ENCODE measurements at places on chromosomes 2 and 18.

DNA sequence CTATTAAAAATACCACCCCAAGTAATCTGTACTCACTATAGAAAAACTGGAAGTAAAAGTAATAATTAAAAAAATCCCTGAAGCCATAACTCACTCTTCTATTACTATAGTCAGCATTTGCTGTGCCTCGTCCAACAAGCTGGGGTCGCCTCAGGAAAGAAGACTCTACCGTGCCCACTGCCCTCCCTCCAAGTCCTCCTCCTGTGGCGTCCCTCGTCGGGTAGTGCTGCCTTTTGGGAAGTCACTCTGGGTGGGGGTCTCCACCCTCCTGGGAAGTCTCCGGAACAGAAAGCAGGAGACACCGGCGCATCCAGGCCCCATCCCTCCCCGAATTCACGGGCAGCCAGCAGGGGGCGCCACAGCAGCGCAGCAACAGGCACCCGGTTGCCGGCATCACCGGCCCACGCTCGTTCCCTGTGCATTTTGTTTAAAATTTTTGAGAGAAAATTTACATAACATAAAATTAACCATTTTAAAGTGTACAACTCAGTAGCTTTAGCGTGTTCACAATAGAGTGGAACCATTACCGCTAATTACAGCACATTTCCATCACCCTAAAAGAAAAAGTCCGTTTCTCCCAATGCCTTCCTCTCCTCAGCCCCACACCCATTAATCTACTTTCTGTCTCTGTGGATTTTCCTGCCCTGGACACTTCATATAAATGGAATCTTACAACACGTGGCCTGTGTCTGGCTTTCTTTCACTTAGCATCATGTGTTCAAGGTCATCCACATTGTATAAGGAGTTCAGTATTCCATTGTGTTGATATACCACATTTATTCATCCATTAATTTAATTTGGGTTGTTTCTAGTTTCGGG, 62.2 kb downstream of the ADNP2 start:
- DNase-seq: peak; percentile 11

- DNase-seq: no peak
Measured at GRCh38 chr2:224014336-224014735, 24.8 kb downstream of the SERPINE2 start.

DNA sequence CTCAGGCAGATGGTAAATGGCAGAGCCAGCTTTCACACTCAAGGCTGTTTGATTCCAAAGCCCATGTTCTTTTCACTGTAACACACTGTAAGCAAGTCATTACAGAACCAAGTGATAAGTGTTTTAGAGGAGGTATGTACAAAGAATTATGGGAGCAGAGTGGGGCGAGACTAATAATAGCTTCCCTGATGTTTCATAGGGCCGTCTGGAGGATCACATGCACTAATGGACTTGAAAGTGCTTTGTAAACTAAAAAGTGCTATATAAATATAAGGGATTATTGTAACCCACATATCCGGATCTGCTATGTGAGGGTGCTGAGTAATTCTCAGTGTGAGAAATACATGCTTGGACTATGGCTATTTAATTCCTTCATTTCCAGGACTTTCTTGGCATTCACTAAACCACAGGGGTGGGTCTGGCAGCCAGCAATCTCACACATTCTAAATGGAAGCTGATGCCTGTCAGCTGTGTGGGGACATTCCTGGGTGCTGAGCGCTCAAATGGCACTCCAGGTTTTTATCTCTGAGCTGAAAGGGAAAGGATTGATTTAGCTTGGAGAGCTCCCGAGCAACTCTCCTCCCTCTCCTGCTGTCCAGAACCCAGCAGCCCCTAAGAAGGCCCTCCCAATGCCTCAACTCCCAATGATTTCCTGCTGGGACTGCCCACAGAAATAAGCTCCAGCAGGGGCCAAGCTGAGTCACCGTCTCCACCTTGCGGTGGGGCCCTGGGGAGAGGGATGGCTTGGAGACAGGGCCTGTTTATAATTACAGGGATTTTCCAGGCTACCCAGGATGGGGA, 222.8 kb downstream of the SOX11 start:
- no peak for DNase-seq

GRCh38 chr2:167438206-167438605, 549.9 kb downstream of the XIRP2 start:
- DNase-seq: no peak

DNA sequence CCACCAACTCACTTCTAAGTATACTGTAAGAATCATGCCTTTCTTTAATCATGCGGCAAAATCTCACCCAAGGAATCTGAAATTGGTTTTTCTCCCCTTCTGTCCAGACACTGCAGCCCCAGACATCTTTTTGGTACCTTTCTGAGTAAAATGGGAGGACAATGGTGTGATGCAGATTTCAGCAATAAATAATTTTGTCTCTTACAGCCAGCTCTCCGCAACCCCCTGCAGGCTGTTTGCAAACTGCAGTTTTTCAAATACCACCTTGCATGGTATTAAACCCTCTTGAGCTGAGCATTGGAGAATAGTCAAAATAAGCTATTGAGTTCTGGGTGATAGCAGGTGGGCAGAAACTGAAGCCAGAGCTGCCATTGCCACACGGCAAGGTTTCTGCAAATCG, 32.2 kb downstream of the GPR39 start:
- no peak for DNase-seq

- no peak for DNase-seq
Measured at GRCh38 chr18:498931-499775, 1.3 kb downstream of the COLEC12 start.

GRCh38 chr18:13539843-13540476, 186.4 kb downstream of the FAM210A start:
- DNase-seq: peak; percentile 46

DNA sequence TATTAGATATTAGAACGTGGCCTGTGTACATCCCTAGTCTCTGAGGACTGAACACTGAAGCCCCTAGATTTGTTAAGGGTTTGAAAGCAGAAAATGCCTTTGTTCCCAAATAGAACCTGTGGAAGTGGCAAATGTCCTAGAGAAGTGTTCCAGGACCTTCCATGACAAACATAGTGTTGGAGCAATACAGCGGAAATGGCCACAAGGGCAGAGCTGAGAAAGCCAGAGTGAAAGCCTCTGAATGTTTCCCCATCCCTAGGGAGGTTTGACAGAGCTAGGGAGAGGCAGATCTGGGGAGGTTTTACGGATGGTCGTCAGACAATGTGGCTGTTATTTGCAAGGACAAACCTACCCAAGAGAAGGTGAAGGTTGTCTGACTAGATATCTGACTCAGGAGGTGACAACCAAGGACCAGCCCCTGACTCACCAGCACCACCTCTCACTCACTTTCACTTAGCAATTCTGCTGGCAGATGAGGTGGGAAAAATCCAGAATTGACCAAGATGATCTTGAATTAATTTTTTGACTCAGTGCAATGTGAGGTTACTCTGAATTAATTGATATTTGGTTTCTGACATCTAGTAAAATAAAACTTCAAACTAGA, 24.1 kb downstream of the RBM43 start:
- no peak for DNase-seq

DNA sequence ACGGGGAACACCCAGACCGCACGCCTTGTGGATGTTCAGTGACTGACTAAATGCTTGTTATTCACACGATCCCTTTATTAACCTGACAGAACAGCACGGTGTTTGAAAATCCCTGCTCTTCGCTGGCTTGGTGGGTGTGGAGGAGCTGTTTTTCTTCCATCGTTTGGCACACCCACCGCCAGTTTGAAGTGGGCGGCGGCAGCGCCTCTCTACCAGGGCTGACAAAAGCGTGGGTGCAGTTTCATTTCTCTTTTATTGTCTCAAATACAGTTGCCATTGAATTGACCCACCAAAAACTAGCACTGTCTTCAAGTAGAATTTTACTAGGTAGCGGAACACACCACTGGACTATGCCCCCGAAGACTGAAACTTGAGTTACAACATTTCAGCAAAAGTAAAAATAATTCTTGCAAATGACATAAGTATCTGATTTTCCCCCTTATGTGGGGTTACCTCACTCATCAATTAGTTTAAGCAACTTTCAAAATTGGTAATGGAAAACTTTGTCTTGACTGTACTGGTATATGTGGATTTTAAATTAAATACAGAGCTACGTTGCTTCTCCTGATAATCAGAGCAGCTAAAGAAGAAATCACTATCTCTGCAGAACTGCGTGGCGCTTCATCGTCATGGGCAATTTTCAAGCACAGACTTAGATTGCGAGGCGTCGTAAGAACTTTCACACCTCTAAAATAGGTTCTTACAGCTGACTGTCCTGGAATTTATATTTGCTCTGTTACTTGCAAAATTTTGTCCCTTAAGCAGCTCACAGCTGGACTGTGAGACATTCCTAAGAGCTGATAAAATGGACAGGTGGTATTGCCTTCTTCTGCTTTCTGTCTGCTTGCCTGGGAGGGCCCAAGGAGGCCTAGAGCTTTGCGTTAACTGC, 60.9 kb downstream of the LDLRAD4 start:
- no peak for DNase-seq

DNA sequence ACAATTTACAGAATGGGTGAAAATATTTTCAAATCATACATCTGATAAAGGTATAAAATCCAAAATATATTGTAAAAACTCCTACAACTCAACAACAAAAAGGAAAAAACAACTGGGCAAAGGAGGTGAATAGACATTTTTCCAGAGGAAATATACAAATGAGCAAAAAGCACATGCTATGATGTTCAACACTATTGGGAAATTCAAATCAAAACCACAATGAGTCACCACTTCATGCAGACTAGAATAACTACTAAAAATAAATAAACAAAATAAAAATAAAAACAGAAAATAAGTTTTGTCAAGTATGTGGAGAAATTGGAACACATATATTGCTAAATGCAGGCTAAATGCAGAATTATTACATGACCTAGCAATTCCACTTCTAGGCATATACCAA, 120.9 kb downstream of the FSIP2 start:
- DNase-seq: no peak

DNA sequence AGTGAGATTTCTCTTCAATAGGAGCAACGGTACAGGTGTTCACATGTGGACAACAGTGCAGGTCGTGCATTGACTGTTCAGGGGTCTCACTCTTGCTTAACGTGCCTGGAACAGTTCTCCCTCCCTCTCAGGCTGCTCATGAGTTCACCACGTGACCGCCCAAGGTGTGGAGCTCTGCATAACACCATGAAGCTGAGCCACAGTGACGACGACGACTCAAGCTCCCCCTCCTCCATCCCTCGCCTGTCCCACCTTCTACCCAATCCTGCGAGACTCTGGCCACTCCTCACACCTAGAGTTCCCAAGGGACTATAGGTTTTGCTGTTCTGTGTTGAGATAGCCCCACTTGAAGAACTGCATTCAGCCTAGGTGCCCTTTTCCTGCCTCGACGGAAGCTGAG, 42.8 kb downstream of the STK25 start:
- no peak for DNase-seq

DNA sequence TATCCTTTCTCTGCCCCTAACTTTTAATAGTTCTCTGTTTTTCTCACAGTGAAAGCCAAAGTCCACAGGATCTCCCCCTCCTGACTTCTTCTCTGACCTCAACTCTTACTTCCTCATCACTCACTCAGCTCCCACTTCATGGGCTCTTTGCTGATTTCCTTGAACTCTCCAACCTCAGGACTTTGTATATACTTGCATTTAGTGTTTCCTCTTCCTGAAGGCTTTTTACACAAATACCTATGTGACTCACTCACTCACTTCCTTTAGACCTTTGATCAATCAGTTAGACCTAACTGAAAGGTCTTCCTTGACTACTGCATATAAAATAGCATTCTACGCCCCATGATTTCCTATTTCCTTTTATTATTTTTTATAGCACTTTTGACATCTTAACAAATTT, 233.1 kb upstream of the MEX3C start:
- DNase-seq: no peak

DNA sequence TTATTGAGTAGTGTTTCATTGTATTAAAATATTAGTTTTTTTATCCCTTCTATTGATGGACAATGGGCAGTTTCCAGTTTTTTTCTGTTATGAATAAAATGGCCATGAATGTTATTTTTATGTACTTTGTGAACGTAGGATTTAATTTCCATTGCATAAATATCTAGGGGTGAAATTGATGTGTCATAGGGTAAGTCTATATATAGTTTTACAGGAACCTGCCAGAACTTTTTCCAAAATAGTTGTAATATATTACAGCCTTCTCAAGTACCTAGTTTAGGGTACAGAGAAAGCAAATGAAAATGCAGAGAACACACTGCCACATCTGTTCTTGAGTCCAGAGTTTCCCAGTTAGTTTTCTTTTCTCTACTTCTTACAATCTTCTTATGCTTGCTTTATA, 378.6 kb downstream of the MEIS1 start:
- no peak for DNase-seq

DNA sequence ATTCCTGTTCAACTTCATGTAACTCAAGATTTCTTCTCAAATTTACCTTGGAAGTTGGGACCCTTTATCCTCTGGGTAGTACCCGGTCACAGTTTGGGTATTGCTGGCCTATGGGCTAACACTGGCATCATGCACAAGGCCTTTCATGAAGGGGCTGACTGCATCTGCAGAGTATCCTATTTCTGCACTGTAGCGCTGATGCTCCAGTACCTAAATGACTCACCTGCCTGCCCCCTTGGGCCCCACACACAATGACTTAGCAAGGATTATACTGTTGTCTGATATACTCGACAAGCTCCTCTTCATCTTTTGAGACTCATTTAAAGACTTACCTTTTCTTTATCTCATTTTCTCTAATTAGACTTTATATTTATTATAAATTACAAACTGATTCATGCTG, 39.9 kb downstream of the DNAH6 start:
- DNase-seq: no peak

GRCh38 chr2:42223067-42223854, 54.1 kb downstream of the EML4 start:
- no peak for DNase-seq

- no peak for DNase-seq
Measured at GRCh38 chr2:9268301-9269080, 61.9 kb downstream of the ASAP2 start.

GRCh38 chr2:102983786-102984185, 222.0 kb downstream of the TMEM182 start:
- DNase-seq: no peak

- no peak for DNase-seq
Measured at GRCh38 chr2:86275384-86275799, 62.0 kb downstream of the REEP1 start.

GRCh38 chr2:61109291-61109690, 43.6 kb downstream of the SANBR start:
- DNase-seq: no peak
